ENCODE measurements at places on chromosomes 7 and 10.

GRCh38 chr7:120628251-120628650 is 229.7 kb downstream of the TSPAN12 start:
- no peak for DNase-seq

DNA sequence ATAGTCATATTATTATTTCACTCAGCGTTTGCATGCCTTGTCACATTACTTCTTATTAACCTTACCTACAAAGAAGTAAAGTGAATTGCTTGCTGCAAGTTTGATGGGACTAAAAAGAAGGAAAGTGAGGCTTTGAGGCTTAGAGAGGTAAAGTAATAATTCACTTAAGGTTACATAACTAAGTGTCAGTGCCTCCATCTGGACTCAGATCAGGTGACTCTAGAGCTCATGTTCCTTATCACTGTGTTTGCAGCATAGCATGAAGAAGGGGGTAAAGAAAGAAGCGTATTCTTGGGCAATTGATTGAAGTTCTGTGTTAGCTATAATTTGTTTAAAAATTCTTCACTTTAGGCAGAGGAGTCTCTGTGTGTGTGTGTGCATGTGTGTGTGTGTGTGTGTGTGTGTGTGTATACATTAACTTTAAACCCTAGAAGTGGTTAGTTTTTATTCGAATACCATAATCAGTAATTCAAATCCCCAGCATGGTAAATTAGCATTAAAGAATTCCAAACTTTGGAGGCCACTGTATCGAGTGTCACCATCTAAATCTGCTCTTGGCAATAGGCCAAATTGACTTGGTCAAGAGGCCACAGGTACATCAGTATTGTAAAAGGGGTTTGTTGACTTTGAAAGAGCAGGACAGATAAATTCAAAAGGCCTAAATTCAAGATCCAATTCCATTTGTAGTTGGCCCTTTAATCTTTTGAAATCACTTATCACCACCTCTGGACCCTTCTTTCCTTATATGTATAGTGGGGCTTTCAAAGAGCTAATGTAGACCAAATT is 2.2 kb upstream of the PON3 start:
- no peak for DNase-seq

DNA sequence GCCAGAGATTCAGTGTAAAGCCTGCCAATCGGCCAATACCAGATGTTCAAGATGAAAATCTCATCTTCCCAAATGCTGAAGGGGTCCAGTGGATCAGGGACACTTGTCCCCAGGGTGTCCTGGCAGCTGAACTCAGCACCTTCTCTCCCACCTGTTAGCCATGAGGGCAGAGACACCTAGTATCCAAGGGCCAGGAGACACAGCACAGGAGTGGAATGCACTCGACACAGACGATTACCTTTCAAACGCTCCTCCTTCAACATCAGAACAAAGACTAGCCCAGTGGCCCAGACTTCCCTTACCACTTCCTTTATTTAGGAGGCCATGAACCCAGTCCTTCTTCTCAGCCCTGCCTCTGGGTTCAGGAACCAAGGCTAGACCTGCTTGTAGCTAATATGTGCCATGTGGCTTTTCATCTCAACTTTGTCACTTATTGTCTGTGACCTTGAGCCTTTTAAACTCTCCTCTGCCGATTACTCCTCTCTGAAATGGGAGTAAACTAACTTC is 180.3 kb upstream of the PLXNA4 start:
- no peak for DNase-seq

DNA sequence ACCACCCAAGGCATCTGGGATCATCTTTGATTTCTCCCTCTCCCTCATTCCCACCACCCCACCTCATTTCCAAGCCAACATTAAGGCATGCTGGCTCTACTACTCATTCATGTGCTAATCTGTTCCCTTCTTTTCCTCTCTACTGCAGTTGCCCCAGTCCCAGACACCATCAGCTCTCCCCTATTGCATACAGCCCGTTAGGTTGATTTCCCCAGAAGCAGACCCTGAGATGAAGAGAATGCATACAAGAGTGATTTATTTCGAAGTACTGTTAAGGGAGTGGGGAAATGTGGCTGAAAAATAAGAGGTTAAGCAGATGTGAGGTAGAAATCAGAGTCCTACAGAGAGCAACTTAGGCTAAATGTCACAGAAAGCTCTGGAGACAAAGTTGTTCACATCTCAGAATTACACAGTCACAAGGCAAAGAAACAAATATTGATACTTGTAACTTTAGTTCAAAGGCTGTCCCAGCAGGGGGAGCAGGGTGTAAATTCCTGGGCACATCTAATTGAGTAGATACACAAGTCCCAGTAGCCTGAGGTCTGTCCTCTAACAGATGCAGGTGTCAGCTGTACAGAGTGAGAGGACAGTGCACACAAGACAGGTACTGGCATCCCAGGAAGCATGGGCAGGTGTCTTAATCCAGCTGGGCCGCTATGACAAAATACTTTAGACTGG is 20.9 kb downstream of the AKR1D1 start:
- peak; percentile 18 for DNase-seq

DNA sequence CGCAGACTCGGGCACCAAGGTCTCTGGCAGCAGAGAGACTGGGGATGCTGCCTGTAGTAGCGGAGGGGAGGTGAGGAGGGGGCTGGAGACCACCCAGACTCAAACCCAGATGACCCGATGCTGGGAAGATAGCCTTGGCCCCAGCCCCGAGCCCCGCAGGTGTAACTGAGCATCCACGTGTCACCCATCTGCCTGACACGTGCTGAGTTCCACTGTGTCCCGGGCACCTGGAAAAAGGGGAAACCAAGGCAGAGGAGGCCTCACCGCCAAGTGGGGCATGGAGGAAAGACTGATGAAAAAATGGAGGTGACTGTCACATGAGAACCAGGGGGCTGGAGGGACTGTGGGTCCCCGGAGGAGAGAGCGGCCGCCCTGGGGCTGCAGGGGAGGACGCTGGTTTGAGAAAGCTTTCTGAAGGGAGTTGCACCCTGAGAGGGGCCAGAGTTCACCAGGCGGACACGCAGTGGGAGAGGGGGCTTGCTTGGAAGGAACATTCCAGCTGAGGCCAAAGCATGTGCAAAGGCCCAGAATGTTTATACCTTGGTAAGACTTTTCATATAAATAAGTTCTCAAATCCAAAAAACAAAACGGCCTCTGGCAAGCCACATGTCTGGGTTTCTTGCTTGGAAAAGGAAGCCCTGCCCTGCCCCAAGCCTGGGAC is 27.4 kb upstream of the ELN start:
- no peak for DNase-seq

- DNase-seq = no peak
Measured at GRCh38 chr7:116213361-116214130, 3.2 kb downstream of the TES start.

- DNase-seq = no peak
Measured at GRCh38 chr10:6056411-6057135, 5.6 kb downstream of the IL2RA start.

- DNase-seq = no peak
Measured at GRCh38 chr7:158068853-158069252, 518.8 kb downstream of the PTPRN2 start.

DNA sequence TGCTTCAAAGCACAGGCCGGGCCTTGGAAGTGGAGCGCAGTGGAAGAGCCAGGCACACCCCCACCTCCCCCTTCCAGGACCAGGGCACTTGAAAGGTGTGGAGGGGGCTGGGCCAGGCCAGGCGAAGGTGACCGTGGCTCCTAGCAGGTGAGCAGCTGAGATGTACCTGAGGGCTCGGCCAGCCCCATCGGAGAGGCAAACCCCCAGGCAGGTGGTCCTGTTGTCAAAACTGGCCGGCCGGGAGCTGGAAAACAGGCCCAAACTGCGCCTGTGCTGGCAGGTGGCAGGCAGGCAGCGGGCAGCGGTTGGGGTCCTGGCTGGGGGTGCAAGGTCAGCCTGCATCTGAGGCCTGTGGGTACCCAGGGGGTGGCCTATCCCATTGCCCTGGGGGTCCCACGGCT is 96.4 kb upstream of the DNAAF5 start:
- no peak for DNase-seq

DNA sequence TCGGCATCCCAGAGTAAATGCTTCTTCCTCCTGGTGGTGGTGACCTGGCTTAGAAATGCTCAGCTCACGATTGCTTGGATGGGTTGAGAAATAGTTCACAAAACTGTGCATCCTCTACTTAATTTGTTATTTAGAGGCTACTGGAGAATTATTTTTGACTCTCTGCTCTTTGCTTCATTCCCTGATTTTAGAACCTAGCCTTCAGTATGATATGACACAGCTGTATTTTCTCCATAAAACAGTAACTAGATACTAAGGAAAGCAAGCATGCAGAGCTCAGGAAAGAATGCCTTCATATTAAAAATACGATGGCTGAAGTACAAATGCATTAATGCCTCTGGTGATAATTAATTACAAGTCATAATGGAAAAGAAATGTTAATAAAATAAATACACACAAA is 602.0 kb upstream of the COBL start:
- DNase-seq = no peak

GRCh38 chr10:7428673-7429350 is 18.0 kb upstream of the SFMBT2 start:
- no peak for DNase-seq

- DNase-seq = no peak
Measured at GRCh38 chr7:47202146-47202783, 379.6 kb downstream of the TNS3 start.

DNA sequence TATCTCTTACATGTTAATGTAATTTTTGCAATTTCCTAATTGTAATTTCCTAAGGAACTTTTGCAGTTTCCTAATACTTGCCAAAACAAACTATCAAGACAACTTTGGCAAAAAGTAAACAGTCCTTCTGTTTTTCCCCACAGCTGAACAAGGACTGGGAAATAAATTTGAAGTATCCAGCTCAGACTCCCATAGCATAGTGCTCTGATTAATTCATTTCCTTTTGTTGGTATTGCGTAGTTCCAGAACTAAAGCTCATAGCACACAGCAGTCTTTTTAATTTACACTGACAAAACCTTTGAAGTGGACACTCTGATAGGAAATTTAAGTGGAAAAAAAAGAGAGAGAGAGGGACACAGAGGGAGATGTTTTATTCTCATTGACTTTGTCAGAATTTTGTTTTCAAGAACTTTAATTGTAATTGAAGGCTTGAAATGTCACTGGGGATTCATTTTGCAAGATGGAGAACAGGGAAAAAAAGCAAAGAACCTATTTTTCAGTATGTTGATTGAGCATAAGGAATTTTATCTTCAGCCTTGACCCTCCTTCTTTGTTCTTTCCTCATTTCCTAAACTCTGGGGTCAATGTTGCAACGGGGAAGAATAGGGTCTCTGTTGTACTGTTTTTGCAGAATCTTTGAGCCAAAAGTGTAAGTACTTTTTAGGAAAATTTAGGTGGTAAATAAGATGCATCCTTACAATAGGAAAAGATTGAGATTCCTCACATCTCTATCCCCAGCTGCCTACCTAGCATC is 232.2 kb upstream of the NPSR1 start:
- DNase-seq = no peak

GRCh38 chr10:102241444-102242117 is at the start of gene PITX3:
Gene PITX3 (minus strand): TSS chr10:102241512. CDS start chr10:102232080, 9,432 bp downstream.
- DNase-seq = peak; percentile 85

DNA sequence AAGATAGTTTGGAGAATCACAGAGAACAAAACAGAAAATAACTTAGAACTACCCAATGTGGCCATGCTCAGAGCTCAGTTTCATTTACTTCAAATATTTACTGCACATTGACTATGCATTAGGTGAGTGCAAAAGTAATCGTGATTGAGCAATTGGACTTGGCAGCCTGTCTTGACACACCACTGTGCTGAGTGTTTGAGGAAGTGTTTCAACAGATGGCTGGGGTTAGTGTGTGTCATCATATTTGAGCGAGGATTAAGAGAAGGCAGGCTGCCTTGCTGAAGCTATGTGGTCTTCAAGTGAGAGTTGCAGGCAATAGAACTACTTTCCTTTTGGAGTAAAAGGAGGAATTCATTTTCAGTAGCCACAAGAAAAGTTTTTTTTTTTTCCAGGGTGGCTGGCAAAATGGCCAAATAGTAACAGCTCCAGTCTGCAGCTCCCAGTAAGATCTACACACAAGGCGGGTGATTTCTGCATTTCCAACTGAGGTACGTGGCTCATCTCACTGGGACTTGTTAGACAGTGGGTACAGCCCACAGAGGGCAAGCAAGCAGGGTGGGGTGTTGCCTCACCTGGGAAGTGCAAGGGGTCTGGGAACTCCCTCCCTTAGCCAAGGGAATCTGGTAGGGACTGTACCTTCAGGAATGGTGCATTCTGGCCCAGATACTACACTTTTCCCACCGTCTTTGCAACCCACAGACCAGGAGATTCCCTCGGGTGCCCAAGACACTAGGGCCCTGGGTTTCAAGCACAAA is 37.6 kb downstream of the AKR1C4 start:
- no peak for DNase-seq

DNA sequence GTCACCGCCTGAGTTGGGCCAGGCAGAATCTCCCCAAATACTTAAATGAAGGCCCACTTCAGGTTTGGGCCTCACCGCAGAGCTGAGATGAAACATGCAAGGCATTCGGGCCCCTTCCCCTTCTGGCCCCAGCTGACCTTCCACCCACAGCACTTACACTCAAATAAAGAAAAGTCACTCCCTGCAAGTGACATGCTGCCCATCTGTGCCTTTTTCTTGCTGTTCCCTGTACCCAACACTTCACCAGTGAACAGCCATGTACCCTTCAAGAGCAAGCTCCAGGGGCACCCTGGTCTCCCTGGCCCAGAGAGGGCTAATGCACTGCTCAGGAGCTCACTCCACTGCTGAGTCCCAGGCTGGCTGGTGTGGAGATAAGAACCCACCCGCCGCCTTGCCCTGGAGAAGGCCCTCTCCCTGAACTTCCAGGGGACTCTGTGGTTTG is 40.7 kb downstream of the ZCCHC24 start:
- no peak for DNase-seq

DNA sequence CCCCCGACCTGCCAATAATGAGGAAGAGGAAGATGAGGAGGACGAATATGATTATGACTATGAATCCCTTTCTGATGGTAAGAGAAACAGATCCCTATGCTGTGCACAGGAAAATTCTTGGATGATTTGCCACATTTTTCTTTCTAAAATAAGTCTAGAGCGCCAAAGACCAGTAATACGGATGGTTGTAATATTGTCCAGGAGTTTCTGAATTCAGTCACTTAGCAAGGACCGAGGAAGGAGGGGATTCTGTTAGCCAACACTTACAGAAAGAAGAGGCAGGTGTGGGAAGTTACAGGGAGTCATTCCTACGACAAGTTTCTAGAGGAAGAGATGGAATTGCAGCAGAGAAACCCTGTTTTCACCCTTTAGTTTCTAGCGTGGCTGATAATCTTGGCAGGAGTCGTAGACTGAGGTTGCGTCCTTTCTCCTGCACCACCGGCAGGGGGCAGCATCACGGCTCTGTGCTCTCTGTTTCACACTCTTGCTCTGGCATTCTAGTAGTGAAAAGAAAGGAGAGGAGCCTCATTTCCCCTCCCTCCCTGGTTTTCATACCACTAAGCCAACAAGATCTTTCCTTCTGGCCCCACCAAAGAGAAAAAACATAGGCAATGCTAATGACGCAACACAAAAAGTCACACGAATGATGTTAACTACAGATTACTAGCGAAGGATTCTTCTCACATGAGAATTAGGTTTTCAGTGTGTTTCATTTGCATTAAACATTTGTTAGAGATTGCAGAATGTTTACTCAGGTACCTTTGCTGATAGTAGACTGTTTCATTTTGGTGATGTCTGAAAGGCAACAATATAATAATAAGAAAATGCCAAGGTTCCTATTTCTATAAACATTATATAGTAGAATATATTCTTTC is 82.7 kb downstream of the NOC3L start:
- DNase-seq = peak; percentile 65
